ENCODE measurements at places on chromosomes 16 and 17.
A peak's percentile ranks its signal among the peaks of the same experiment; 100 is the strongest.

- no peak for DNase-seq
Measured at GRCh38 chr16:12113523-12114345, 137.2 kb downstream of the SNX29 start.

- DNase-seq, result peak; percentile 63
Measured at GRCh38 chr17:8016632-8017424, 14.4 kb downstream of the GUCY2D start.

DNA sequence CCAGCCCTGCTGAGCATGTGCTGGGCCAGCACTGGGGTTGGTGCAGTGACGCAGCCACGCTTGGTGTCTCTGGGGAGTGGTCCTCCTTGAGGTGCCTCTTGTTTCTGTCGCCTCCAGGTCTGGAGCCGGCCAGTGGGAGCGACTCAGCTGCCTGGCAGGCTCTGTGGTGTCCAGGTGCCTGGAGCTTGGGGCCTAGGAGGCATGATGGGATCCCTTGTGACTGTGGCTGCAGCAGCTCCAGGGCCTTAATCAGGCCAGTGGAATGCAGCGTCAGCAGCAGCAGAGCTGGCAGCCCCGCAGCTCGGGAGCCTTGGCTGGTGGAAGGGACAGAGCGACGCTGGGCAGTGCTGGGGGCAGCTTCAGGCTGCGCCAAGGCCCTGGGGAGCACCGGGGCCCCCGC lies 74.7 kb upstream of the CIBAR2 start:
- peak; percentile 55 for DNase-seq

- DNase-seq, result peak; percentile 95
Measured at GRCh38 chr17:75261336-75262111, at the start of the genes GGA3 and MRPS7. TSS of gene GGA3 (minus strand) at chr17:75261606. CDS start at chr17:75261587, 19 bp downstream. TSS of gene MRPS7 (plus strand) at chr17:75261879. CDS start at chr17:75261901, 22 bp downstream.

DNA sequence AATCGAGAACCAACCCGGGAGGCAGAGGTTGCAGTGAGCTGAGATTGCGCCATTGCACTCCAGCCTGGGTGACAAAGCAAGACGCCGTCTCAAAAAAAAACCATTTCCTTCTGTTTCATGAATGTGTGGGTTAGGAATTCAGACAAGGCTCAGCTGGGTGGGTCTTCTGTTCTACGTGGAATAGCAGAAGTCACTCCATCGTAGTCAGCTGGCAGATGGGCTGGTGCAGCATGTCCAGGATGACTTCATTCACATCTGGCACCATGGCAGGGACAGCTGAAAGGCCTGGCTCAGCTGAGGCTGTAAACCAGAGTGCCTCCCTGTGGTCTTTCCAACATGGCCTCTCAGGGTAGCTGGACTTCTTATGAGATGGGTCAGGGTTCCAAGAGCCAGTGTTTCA lies 89.0 kb downstream of the C17orf67 start:
- peak; percentile 39 for DNase-seq

DNA sequence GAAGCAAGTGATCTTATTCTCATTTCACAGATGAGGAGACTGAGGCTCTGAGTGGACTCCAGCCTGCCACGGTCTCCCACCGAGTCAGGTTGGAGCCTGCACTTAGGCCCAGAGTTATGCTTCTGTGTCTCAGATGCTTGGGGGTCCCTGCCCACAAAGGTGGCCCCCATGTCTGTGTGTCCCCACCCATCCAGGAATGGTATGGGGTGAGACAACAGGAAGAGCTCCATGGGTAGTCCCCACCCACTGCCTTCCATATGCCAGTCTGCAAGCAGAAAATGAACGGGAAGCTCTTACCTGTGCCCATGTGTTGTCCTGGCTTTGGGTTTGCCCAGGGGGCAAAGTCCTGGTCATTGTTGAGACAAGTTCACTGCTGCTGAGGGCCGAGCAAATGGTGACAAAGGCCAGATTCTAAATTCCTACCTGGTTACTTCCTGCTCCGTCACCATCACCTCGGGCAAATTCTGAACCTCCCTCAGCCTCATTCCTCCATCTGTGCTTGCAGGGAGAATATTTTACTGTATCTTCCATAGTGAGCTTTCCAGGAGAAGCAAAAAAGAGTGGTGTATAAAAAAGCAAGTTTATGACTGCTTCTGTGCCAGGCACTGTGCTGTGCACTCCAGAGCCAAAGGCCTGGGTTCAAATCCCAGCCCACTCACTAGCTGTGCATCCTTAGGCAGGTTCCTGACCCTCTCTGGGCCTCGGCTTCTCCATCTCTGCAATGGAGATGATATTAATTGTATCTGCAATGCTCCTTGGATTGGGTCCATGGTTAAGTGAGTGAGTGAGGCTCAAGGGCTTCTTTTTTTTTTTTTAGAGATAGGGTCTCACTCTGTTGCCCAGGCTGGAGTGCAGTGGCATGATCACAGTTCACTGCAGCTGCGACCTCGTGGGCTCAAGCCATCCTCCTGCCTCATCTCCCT lies 9.3 kb downstream of the IL4R start:
- DNase-seq, result no peak

GRCh38 chr16:50862818-50863643 lies 121.1 kb downstream of the CYLD start:
- no peak for DNase-seq

GRCh38 chr16:8373676-8374431 lies 216.5 kb downstream of the TMEM114 start:
- no peak for DNase-seq

DNA sequence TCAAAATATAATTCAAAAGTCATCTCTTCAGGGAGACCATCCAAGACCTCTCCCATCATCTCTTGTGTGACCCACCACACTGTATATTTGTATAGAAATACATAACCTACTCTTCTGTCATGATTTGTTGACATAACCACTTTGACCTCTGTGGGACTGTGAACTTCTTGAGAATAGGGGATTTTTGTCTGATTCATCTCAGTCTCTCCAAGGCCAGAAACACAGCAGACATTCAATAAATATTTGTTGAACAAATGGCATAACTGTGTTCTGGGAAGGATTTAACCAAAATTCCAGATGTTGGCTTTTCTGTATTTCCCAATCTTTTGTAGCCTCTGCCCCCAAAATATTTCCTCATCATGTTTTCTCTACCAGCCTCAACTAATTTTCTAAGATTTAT lies 169.7 kb downstream of the CDH11 start:
- peak; percentile 57 for DNase-seq

DNA sequence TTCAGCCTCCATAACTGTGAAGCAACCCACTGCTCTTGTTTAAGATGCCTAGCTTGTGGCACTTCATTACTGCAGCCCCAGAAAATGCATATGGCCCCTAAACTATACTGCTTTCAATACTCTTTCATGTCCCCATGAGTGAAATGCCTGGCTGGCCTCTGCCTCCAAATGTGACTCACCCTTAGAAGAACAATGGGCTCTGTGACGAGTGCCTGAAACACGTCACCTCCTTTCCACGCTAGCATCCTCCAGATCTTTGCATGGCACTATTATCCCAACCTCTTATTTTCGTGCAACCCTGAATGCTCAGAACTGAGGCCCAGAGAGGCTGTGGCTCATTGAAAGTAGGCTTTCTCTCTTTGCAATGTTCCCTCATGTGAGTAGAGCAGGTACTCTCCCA lies 233.1 kb downstream of the CBLN1 start:
- peak; percentile 13 for DNase-seq

DNA sequence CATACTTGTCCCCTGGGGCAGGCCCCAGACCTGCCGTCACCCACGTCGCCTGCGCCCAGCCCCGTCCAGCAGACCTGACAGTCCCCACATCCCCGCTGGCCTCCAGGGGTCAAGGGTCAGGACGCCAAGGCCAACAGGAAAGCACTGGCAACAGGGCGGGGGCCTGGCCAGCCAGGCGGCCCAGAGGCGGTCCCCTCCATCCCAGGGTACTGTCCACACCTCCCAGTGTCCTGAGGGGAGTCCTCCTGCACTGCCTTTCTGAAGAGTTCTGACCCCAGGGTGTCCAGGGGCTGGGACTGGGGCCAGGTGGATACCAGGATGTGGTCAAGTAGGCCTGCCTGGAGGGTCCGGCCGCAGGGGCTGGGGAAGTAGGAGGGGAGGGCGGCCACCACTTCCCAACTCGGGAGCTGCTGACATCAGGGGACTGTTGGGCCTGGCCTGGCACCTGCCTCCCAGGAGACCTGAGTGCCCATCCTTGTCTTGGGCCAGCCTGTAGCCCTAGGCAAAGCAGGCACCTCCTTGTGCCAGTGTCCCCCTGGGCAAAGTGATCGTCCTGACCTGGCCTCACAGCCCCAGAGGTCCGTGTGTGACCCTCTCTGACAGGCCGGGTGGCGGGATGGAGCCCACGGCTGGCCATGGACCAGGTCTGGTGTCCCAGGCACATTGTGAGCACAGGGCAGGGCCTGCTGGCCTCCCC lies 6.7 kb upstream of the AXIN1 start:
- no peak for DNase-seq

- peak; percentile 44 for DNase-seq
Measured at GRCh38 chr17:51120357-51120738, 320 bp downstream of the SPAG9 start.

DNA sequence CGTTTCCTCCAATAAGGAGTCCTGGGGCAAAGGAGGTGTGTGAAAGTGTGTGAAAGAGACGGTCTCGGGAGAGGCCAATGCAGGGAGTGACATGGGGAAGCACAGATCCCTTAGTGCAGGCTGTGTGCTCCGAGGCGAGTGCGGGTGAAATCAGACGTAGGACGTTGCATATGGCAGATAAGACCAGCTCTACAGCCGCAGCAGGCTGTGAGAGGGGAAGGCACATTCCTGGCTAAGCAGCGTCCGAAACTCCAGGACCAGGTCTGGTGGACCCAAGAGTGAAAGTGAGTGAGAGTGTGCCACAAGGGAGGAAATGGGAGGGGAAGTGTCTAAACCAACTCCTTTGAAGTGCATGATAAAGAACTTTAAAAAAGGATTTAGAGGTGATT lies 11.3 kb downstream of the POLR3K start:
- no peak for DNase-seq

- DNase-seq, result no peak
Measured at GRCh38 chr17:76585649-76586593, at the start of gene ST6GALNAC2. TSS of gene ST6GALNAC2 (minus strand) at chr17:76585860. CDS start at chr17:76585808, 52 bp downstream.

- peak; percentile 76 for DNase-seq
Measured at GRCh38 chr17:65556014-65556909, 5.2 kb downstream of the AXIN2 start.

- DNase-seq, result no peak
Measured at GRCh38 chr16:9874219-9874618, 308.0 kb downstream of the GRIN2A start.

- DNase-seq, result peak; percentile 89
Measured at GRCh38 chr17:82030470-82031302, 792 bp upstream of the RAC3 start.

GRCh38 chr17:39871801-39872200 lies 3.8 kb downstream of the ZPBP2 start:
- DNase-seq, result no peak

- DNase-seq, result no peak
Measured at GRCh38 chr17:78255953-78256706, 24.7 kb downstream of the TMEM235 start.

- DNase-seq, result peak; percentile 27
Measured at GRCh38 chr16:47504599-47504998, 43.5 kb downstream of the PHKB start.

DNA sequence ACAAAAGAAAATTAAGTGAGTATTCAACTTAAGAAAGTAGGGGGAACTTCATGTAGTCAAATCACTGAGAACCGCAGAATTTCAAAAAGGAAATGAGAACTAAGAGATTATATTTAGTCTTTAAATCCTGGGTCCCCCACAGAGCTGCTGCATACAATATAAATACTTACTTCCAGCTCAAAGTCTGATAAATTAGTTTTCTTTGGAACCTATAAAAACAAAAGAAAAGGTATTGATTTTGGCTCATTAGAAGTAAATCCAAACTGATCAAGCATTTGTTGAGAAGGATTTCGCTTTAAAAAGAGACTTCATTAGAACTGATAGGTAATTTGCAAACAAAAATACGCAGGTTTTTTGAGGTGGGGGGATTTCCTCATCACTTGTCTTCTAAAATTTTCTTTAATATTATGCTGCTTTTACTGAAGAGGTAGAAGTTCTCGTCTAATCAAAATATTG lies 21.9 kb downstream of the PARN start:
- no peak for DNase-seq
